Mesothelial cell of epicardium (in vitro differentiated cells): ENCODE measurements at places on chromosomes 6 and 20. TPM values are rescaled to one million over a fixed set of nuclear protein-coding genes. Genes with fewer than 3 reads are reported as not detected.
A peak's percentile ranks its signal among the peaks of the same experiment; 100 is the strongest.

KIAA1755 gene
- total RNA-seq, result 3.3 to 4.4 TPM (median 3.6 TPM) in 3 replicates

VSTM2L gene
- total RNA-seq, result 30.9 to 35.9 TPM (median 31.9 TPM) in 3 replicates

HTR1B gene
- 0.20 to 0.38 TPM (median 0.25 TPM) in 3 replicates for total RNA-seq

- H3K4me3 ChIP-seq, result no peak overlapping the region
- H3K4me1 ChIP-seq, result peaks cover 6% of the 10 kb centered on the region
- H3K36me3 ChIP-seq, result no peaks in the 10 kb centered on the region
These were observed 22.6 kb downstream of the ETV7 start for GRCh38 chr6:36364669-36365479.

DNA sequence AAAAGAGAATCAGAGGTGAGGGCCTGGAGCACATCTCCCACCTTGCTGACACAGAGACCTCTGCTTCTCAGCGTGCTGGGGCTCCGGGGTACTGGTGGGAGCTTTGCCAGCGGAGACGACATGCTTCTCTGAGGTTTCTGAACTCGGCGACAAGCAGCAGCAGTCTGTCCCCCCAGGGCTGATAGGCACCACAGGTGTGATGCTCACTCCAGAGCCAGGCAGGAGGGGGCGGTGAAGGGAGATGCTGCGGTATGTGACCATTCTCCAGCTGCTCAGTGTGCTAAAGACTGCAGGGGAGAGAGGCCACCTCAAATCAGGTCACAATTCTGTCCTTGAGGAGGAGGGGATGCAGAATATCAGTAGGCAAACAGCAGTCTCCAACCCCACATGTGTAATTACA is 219.9 kb downstream of the ALDH8A1 start:
- no peak overlapping the region for H3K4me3 ChIP-seq
- peaks cover 9% of the 10 kb centered on the region for H3K4me1 ChIP-seq
- no peak for DNase-seq
- H3K27me3 ChIP-seq, result no peaks in the 10 kb centered on the region
- H3K36me3 ChIP-seq, result no peaks in the 10 kb centered on the region

SPATS1 gene
- total RNA-seq, result not detected in 3 replicates

DNA sequence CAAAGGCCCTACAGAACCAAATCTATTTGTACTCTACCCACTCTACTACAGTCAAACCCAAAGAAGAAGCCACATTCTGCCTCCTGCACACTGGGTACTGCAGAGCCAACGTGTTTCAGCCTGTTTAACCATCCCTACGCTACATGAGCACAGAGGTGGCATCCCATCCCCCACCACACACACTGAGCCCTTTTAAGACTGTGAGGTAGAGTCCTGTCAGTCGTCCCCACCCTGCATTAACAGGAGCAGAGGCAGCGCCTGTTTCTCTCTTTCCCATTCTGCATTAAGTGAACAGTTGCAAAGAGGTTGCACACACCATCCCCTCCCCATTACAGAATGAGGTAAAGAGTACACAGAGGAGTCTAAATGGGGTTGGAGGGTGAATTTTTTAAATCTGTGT is 5.2 kb upstream of the RSPH4A start:
- peaks cover 1% of the 10 kb centered on the region for H3K36me3 ChIP-seq
- H3K27ac ChIP-seq, result no peak overlapping the region
- H3K4me1 ChIP-seq, result peaks cover 2% of the 10 kb centered on the region
- DNase-seq, result no peak
- H3K4me3 ChIP-seq, result no peak overlapping the region

GRCh38 chr6:13099771-13100170 is 228.6 kb downstream of the TBC1D7 start:
- no peaks in the 10 kb centered on the region for H3K36me3 ChIP-seq
- no peak overlapping the region for H3K27ac ChIP-seq

DNA sequence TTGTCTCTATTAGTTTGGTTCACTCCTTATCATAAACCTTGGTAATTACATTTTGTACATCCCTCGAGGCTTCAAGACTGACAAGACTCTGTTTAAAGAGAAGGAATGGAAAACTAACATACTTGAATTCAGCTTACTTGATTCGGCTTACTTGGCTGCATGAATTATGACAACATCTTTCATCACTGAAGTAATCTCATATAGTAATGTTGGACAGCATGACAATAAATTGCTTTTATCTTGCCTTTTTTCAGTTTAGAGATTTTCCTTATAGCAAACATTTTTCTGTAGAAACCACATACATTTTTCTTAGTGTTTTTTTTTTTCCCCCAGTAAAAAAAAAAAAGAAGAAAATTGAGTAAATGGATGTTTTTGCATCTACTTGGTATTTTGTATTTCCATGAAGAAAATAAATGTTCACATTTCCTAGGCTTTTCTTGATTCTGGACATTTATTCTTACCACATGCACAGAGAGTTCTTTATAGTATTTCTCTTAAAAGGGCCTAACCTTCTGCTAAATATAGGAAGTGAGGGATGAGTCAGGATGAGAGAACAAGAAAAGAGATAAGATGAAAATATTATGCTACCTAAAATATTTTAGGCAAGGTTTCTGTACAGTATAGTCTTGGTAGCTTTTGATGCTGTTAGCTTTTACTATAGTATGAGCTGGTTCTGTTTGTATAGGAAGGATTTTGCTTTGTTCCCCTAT is 101.0 kb upstream of the HDGFL1 start:
- peaks cover 49% of the 10 kb centered on the region for H3K4me1 ChIP-seq
- DNase-seq, result no peak
- peak overlapping the region; percentile 68 for H3K27ac ChIP-seq
- no peaks in the 10 kb centered on the region for H3K27me3 ChIP-seq

DNA sequence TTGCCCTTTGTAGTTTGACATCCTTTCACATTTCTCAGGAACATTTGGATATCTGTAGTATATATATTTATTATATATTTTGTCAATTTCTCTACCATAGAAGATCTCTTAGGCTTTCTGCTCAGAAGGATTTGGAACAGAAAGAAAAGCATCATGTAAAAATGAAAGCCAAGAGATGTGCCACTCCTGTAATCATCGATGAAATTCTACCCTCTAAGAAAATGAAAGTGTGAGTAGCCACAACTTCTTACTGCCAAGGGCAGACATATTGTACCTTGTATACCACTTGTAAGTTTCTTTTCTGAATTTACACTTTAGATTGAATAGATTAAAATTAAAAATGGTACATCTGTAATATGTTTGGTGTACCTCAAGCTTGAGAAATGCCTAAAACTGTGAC is 31.2 kb downstream of the TPX2 start:
- H3K4me1 ChIP-seq, result no peaks in the 10 kb centered on the region
- H3K27ac ChIP-seq, result no peak overlapping the region
- H3K27me3 ChIP-seq, result no peaks in the 10 kb centered on the region
- DNase-seq, result no peak
- peaks cover 44% of the 10 kb centered on the region for H3K36me3 ChIP-seq
